ENCODE measurements at places on chromosomes 1 and 21. TPM values are rescaled to one million over a fixed set of nuclear protein-coding genes. Genes with fewer than 3 reads are reported as not detected.

The ANKRD34A gene
- not detected for total RNA-seq

The SLC30A10 gene
- total RNA-seq = 2.1 TPM

The FNBP1L gene
- total RNA-seq = 1.5 TPM

The TENT5C gene
- 6.4 TPM for total RNA-seq

The ADORA1 gene
- total RNA-seq = 0.94 TPM

The RCSD1 gene
- not detected for total RNA-seq

The PLA2G2D gene
- not detected for total RNA-seq

The KIF17 gene
- total RNA-seq = not detected

The DCST1 gene
- not detected for total RNA-seq

The SPRR3 gene
- total RNA-seq = not detected

The FAM110D gene
- not detected for total RNA-seq

The CELA2A gene
- total RNA-seq = not detected

The CD48 gene
- not detected for total RNA-seq

The GJB5 gene
- total RNA-seq = not detected

The AQP10 gene
- not detected for total RNA-seq

Data from MG63 (cell line).